Stimulated activated CD4-positive, alpha-beta T cell treated with anti-CD3 and anti-CD28 coated beads, TNF-alpha, amount 100 ng/mL, for 1 hour (primary cell): ENCODE measurements at places on chromosomes 2 and 18.

- no peak for DNase-seq
Measured at GRCh38 chr2:221572821-221573429, 821 bp upstream of the EPHA4 start.

GRCh38 chr2:233593201-233593600 is 24.2 kb upstream of the UGT1A8 start:
- DNase-seq, result no peak

GRCh38 chr2:128384956-128385355 is 66.3 kb upstream of the HS6ST1 start:
- DNase-seq, result no peak

- DNase-seq, result no peak
Measured at GRCh38 chr2:59077981-59078531, 836.9 kb upstream of the FANCL start.

- DNase-seq, result no peak
Measured at GRCh38 chr2:29443151-29443550, 327.9 kb downstream of the CLIP4 start.

DNA sequence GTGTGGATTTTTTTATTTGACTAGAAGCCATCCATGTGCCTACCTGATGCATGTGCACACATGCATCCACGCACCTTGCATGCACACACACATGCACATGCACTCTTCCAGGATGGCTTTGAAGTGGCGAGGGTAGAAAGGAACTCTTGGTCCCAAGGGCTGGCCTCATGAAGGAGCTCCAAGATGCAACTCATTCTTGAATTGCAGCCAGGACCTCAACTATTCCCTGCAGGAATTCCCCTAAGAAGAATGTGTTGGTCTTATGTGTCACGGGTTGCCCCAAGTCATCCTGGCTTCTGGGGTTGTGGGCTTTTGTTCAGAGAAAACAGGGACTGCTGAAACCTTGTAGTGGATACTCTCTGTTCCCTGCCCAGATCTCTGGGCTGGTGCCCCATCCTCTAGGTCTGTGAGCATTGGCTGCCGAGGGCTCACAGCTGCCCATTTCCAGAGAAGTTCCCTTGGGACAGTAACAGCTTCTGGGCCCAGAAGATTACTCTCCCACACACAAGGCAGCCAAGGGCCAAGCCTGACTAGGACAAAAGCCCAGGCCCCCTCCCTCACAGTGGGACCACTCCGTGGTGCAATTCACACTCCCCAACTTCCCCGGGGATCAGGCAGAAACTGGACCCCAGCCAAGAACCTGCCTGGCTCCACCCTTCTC is 137.6 kb downstream of the COPS8 start:
- DNase-seq, result no peak

DNA sequence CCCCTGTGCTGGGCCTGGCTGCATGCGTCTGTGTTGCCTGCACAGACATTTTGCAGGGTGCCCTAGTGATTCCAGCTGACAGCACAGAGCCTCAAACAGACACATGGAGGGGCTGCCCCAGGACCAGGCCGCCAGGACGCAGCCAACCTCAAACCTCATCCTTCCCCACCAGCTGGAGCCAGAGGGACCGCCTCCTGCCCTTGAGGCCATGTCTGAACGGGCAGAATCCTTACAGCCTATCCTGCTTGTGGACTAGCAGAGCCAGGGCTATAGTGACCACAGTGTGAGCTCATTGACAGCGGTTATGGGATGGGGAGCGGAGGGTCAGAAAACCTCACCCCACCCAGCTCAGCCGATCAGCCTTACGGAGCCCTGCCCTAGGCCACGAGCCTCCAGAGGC is 22.4 kb downstream of the ODC1 start:
- DNase-seq, result no peak

- DNase-seq, result no peak
Measured at GRCh38 chr18:48811401-48811800, 139.4 kb downstream of the SMAD7 start.

DNA sequence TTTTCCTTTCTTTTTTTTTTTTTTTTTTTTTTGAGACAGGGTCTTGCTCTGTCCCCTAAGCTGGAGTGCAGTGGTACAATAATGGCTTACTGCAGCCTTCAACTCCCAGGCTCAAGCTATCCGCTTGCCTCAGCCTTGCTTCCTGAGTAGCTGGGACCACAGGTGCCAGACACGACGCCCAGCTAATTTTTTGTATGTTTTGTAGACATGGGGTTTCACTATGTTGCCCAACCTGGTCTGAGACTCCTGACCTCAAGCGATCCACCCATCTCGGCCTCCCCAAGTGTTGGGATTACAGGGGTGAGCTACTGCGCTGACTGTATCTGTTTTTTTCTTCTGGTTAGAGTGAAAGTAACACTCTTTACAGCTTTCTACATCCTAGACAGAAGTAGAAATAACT is 240.3 kb upstream of the FBXO11 start:
- no peak for DNase-seq

- DNase-seq, result no peak
Measured at GRCh38 chr2:202387608-202388342, 11.6 kb downstream of the BMPR2 start.

- no peak for DNase-seq
Measured at GRCh38 chr2:193461431-193461934, 1266.8 kb upstream of the TMEFF2 start.

DNA sequence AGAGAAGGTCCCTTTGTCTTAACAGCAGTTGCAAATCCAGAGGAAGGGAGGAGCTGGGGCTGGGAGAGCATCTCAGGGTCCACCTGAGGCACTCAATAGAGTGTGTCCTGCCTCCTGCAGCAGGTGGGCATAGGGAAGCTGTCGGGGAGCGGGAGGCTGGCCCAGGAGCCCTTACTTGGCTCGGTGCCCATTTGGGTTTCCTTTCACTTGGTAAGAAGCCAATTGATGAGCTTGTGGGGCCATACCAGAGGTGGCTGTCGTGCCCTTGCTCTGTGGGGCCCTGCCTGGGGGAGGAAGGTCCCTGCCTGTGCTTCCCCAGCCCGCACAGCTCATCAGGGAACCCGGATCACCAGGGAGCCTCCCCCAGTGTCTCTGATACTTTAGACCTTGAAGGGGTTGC is 229.7 kb downstream of the DYSF start:
- DNase-seq, result no peak
